Fibroblast of lung (primary cell): ENCODE measurements at places on chromosomes 3 and 15.

- peak overlapping the region; percentile 36 for H3K27ac ChIP-seq
- H3K4me3 ChIP-seq: no peak overlapping the region
- peaks cover 2% of the 10 kb centered on the region for H3K36me3 ChIP-seq
- no peaks in the 10 kb centered on the region for H3K27me3 ChIP-seq
- H3K4me1 ChIP-seq: peaks cover 11% of the 10 kb centered on the region
Measured at GRCh38 chr15:41894791-41895463, 1.1 kb upstream of the SPTBN5 start.

DNA sequence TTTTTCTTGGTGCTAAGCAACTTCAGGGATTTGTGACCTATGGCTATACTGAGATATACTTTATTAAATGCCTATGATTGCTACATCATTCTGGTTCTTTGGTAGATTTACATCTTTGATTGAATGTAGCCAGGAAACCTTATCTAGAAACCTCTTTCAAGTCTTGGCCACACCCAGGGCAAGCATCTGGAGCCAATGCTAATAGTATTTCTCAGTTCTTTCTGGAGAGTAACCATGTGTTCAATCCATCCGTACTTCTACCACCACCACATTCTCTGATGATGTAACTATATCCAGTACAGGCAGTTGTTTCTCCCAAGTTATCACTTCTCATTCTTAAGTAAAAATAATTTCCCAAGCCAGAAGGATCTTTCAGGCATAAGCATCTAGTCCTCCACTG lies 69.0 kb downstream of the NME9 start:
- no peak overlapping the region for H3K27ac ChIP-seq
- H3K4me1 ChIP-seq: no peaks in the 10 kb centered on the region
- H3K27me3 ChIP-seq: no peaks in the 10 kb centered on the region
- peaks cover 2% of the 10 kb centered on the region for H3K36me3 ChIP-seq
- no peak overlapping the region for H3K4me3 ChIP-seq

DNA sequence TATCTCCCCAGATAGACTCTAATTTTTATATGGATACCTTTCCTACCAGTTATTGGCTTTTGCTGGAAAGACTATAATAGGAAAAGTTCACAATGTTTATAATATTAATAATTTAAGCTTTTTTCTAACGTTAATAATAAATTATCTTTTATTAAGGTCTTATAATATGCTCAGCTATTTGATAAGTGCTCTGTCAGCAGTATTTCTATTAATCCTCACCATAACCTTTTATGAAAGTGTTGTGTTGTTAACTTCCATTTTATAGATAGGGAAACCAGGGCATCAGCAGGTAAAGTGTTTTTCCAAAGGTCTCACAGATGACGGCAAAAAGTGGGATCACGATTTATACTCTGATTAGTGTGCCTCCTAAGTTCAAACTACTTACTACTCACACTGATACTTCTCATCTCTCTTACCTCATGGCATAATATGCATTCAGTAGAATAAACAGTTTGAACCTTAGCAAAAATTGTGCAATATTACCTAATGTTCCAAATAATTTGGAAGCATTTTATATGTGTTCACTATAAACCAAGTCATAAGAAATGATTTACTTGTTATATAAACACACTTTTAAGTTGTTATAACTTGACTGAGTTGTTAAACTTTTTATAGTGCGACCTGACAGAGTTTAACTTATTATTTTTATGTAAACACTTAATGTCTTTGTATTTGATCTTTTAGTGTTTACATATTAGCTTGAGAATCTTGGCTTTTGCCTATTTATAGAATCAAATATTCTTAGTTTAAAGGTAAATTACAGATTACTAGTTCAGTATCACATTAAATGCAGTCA lies 274.9 kb upstream of the DCBLD2 start:
- H3K36me3 ChIP-seq: no peaks in the 10 kb centered on the region
- no peak for DNase-seq
- no peak overlapping the region for H3K27ac ChIP-seq
- no peaks in the 10 kb centered on the region for H3K27me3 ChIP-seq
- no peak overlapping the region for H3K4me3 ChIP-seq
- no peaks in the 10 kb centered on the region for H3K4me1 ChIP-seq

- H3K27me3 ChIP-seq: no peaks in the 10 kb centered on the region
- DNase-seq: no peak
- H3K27ac ChIP-seq: no peak overlapping the region
- no peaks in the 10 kb centered on the region for H3K36me3 ChIP-seq
- H3K4me3 ChIP-seq: no peak overlapping the region
Measured at GRCh38 chr3:40290396-40290795, 19.1 kb upstream of the EIF1B start.

- no peak for DNase-seq
- no peaks in the 10 kb centered on the region for H3K4me1 ChIP-seq
- no peaks in the 10 kb centered on the region for H3K27me3 ChIP-seq
- H3K27ac ChIP-seq: no peak overlapping the region
- no peaks in the 10 kb centered on the region for H3K36me3 ChIP-seq
Measured at GRCh38 chr3:28786446-28786845, 437.8 kb upstream of the AZI2 start.

DNA sequence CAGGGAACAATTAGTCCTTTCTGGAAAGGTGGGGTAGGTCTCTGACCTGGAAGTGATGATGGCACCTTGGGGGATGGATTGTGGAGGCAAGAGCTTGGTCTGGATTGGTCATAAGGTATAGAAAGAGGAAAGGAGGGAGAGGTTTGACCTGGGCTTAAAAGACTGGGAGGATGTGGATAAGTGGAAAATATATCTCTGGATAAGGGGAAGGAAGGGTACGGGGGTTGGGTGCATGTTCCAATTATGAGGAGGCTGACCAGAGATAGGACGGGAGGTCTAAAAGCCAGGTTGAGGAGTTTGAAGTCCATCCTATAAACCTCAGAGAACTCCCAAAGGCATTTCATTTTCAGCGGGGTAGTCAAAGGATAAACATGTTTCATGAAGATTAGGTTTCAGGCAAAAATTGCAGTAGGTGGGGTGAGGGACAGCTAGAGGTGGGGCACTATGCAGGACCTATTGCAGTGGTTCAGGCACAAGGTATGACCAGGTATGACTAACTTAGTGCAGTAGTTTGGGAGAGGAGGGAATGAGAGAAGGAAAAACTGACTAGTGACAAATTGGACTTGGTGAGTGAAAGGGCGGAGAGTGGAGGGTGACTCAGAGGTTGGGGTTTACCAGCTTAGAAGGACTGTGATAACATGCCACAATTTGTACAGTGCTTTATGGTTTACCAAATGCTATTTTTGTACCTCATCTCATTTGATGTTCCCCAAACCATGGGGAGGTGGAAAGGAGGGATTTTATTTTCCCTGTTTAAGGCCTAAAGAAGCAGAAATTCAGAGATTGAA lies 10.7 kb downstream of the PDE8A start:
- H3K4me3 ChIP-seq: no peak overlapping the region
- DNase-seq: peak; percentile 94
- H3K27ac ChIP-seq: no peak overlapping the region
- no peaks in the 10 kb centered on the region for H3K36me3 ChIP-seq
- H3K4me1 ChIP-seq: peaks cover 8% of the 10 kb centered on the region

DNA sequence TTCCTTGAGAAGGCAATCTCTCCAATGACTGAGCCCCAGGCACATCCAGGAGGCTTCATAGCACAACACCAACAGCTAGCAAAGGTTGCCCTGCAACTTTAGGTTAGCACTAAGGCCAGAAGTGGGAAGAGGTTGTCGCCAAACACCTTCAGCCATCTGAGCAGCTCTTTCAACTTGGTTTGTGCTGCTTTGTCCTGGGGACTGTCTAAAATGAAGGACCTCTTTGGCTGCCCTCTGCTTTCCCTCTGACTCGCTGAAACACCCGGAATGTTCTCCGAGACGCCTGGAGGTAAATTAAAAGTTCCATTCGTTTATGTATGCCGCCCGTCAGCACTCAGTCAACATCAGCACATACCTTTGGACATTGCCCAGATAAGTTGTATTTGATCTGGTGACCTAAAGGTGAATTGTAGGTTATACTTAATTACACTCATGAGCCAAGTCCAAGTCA lies 121.2 kb upstream of the NR2F2 start:
- H3K4me1 ChIP-seq: no peaks in the 10 kb centered on the region
- no peak overlapping the region for H3K27ac ChIP-seq

DNA sequence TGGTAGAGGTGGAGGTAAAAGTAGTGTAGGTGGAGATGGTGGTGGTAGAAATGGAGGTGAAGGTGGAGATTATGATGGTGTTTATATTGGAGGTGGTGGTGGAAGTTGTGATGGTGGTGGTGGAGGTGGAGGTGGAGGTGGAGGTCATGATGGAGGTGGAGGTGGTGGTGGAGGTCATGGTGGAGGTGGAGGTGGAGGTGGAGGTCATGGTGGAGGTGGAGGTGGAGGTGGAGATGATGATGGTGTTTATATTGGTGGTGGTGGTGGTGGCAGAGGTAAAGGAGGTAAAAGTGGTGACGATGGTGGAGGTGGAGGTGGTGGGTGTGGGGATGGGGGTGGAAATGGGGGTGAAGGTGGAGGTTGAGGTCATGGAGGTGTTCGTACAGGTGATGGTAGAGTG lies 107.8 kb downstream of the ASB7 start:
- H3K4me3 ChIP-seq: no peak overlapping the region
- no peaks in the 10 kb centered on the region for H3K27me3 ChIP-seq
- H3K36me3 ChIP-seq: no peaks in the 10 kb centered on the region
- no peak overlapping the region for H3K27ac ChIP-seq
- no peaks in the 10 kb centered on the region for H3K4me1 ChIP-seq

DNA sequence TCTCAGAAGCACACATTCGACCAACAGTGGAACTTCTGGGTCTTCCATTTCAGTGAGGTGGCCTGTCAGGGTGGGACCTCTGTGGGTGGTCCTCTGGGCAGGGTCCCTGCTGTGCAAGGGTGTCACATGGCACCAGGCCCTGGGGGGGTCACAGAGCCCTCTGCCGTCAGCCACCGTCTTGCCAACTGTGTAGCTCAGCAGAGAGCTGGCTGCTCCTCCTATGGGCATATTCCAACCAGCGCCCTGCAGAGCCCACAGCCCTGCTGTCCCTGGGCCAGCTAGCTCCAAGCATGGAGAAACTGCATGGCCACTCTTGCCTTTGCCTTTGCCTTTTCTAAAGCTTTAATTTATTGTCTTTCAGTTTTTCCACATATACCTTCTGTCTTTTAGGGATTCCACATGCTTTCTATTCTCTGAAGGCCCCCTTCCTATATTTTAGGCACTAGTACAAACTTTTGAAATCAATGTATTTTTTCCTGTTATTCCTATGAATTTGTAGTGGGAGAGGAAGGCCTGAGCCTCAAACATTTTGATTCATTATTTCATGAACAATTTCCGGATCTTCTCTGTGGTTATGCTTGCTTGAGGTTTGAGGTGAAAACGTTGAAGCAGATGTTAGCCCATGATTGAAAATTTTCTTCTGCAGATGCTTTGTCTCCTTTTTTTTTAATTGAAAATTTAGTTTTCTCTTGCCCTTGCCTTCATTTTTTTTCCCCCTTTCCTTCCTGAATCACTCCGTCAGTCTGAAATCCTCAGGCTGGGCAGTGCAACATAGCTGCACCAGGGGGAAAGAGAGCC lies 11.7 kb downstream of the IQCF1 start:
- H3K36me3 ChIP-seq: no peaks in the 10 kb centered on the region
- no peak for DNase-seq
- no peaks in the 10 kb centered on the region for H3K27me3 ChIP-seq
- H3K4me1 ChIP-seq: no peaks in the 10 kb centered on the region
- H3K27ac ChIP-seq: no peak overlapping the region

DNA sequence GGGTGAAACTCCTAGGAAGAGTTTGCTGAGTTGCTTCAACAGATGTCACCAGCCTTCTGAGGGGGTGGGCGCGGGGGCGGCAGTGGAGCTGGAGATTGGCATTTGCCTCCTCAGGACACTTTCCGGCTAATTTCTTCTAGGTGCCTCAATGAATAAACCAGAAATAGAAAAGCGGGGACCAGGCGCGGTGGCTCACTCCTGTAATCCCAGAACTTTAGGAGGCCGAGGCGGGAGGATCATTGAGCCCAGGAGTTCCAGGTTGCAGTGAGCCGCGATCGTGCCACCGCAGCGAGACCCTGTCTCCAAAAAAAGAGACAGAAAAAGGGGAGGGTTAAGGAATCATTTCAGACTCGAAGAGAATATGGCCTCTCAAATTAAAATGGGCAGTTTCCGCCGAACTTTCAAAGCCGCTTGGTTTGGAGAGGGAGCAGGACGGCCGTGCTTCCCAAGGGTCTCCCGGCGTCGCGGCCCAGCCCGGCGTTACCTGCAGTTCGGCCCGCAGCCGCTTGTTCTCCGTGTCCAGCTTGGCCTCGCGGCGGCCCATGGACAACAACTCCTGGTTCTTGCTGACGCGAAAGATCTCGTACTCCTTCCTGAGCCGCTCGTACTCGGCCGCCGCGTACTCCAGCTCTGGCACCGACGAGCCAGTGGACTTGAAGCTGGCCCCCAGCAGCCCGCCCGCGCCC lies 587 bp downstream of the NPHP3 start:
- H3K36me3 ChIP-seq: peaks cover 2% of the 10 kb centered on the region
- peak overlapping the region; percentile 84 for H3K4me3 ChIP-seq
- DNase-seq: peak; percentile 76
- peak overlapping the region; percentile 84 for H3K27ac ChIP-seq

DNA sequence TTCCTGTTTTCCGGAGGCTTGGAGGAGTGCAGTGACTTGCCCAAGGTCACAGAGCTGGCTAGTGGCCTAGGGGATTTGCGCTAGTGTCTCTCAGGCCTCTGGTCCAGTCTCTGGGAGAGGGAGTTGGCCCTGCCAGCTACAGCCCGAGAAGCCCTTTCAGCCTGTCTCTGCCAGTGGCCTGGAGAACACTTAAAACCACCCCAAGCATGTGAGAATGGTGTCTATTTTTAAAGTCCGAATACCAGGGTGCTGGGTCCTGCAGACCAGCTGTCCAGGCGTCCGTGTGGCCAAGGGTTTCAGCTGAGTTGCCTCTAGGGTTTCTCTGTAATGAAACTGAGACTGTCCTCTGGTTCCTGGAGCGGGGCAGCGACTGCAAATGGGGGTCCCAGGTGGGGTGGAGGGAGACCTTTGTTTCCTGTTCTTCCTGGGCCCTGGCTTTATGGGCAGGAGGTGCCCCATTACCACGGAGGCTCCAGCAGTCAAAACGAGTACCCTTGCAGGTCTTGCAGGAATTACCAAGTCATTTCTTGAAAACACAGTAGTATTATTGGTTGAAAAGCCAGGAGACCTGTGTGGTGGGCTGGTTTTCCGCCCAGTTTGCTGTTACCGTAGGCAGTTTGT lies 2.2 kb downstream of the CAND2 start:
- no peaks in the 10 kb centered on the region for H3K36me3 ChIP-seq
- H3K4me3 ChIP-seq: no peak overlapping the region
- no peak for DNase-seq
- no peaks in the 10 kb centered on the region for H3K27me3 ChIP-seq

DNA sequence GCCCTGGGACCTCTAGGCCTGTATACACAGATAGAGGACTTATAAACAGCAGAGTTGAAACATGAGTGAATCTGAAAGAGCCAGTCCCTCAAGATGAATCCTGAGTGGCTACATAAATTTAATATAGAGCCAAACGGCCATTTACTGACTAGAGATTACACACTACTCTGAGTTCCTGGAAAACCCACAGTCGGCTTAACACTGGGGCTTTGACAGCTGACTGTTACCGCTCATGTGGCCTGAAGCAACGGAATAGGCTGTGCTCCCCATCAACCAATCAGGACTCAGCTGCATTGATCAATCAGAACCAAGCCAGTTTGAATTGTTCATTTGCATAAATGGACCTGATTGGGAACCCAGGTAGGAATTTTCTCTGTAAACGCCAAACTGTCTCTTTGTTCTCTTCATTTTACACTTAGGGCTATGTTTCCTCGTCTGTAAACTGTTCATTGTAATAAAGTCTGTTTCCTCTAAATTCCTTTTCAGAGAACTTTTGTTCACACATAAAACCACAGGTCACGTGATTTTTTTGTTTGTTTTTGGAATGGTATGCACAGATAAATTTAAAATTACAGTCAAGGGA lies 40.5 kb downstream of the CCNL1 start:
- no peak overlapping the region for H3K27ac ChIP-seq
- DNase-seq: no peak
- peaks cover 9% of the 10 kb centered on the region for H3K4me1 ChIP-seq
- no peaks in the 10 kb centered on the region for H3K36me3 ChIP-seq
- no peak overlapping the region for H3K4me3 ChIP-seq
- no peaks in the 10 kb centered on the region for H3K27me3 ChIP-seq
